ENCODE measurements at places on chromosomes 16 and 17. TPM values are rescaled to one million over a fixed set of nuclear protein-coding genes. Genes with fewer than 3 reads are reported as not detected.

Gene EPOP
- not detected for polyA plus RNA-seq

Gene PROCA1
- polyA plus RNA-seq = 0.78 TPM

Gene KRTAP4-5
- not detected for polyA plus RNA-seq

Gene SLC5A11
- not detected for polyA plus RNA-seq

Gene COG4
- polyA plus RNA-seq = 37.6 TPM

Gene CLEC16A
- polyA plus RNA-seq = 3.4 TPM

Gene MYO15B
- polyA plus RNA-seq = 0.17 TPM

Gene TBX4
- polyA plus RNA-seq = not detected

Gene KRT33A
- polyA plus RNA-seq = not detected

Gene MT1F
- polyA plus RNA-seq = 10.2 TPM

Gene SLC13A2
- polyA plus RNA-seq = not detected

Gene TPSD1
- polyA plus RNA-seq = not detected

Gene GALR2
- 1.1 TPM for polyA plus RNA-seq

Gene ALOXE3
- not detected for polyA plus RNA-seq

Gene TBC1D26
- polyA plus RNA-seq = 0.03 TPM

Gene RHBDL1
- polyA plus RNA-seq = not detected

Gene MXRA7
- polyA plus RNA-seq = 0.30 TPM

DNA sequence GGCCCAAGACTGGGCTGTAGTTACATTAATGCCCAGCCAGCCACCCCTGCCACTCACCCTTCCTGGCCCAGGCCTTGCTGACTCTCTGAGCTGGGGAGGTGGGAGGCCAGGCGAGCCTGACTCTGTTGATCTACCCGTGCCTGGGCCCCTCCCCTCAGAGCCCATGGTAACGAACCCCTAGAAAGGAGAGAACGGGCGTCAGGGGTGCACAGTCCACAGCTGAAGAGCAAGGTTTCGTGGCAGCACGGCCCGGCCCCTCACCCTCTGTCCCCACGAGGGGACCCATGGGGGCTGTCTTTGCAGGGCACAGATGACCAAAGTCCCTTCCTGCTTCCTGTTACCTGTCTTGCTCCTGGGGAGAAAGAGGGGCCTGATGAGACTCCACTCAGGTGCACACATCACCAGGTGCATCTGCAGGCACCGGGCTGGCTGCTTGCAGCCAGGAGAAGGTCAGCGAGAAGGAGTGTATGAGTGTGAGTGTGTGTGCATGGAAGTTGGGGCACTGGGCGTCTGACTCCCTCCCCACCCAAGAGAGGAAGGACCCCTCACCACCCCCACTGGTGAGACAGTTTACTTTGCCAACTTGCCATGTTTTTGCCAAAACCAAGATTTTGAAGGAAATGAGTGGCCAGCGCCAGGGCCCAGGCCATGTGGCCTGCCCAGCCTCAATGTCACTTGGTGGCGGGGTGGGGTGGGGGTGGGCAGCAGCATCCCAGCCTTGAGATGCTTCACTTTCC, 359.1 kb downstream of the SEC14L1 start:
- DNase-seq = no peak

- DNase-seq = no peak
Measured at GRCh38 chr17:78535273-78536197, 41.7 kb downstream of the DNAH17 start.

GRCh38 chr17:9127340-9127739, 106.0 kb downstream of the NTN1 start:
- no peak for DNase-seq

DNA sequence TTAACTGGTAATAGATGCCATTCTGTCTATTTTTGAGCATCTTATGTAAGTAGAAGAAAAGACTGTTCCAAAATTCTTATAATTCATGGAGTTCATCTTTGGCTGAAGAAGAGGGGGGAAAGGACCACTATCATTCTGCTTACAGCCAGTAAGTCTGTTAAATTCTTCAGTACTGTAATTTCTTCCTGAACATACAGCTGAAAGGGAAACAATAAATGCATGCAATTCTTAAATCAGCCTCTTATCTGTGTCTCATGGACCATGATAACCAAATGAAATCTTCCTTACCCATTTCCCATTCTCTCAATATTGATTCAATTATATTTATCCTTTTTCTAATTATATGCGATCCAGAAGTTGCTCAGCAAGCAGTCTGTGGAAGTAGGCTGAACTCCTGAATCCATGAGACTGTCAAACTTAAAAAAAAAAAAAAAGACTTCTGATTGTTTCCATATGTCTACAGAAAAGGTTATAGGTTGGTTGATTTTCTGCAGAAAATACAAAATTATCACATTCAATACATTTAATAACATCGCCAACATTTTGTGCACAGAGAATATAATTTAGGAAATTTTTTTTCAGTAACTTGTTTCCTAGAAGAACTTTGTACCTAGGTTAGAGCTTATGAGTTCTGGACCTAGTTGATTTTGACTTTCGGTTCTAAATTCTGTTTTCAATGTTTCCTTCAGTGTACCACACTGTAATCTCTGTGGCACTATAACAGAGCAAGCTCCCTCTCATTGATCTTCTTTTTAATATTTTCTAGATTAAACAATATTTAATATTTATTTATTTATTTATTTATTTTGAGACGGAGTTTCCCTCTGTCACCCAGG, 1.2 kb upstream of the ABCA9 start:
- no peak for DNase-seq

- no peak for DNase-seq
Measured at GRCh38 chr16:1708083-1708767, 2.2 kb downstream of the MAPK8IP3 start.

- DNase-seq = no peak
Measured at GRCh38 chr16:19781226-19781625, 63.2 kb downstream of the IQCK start.

DNA sequence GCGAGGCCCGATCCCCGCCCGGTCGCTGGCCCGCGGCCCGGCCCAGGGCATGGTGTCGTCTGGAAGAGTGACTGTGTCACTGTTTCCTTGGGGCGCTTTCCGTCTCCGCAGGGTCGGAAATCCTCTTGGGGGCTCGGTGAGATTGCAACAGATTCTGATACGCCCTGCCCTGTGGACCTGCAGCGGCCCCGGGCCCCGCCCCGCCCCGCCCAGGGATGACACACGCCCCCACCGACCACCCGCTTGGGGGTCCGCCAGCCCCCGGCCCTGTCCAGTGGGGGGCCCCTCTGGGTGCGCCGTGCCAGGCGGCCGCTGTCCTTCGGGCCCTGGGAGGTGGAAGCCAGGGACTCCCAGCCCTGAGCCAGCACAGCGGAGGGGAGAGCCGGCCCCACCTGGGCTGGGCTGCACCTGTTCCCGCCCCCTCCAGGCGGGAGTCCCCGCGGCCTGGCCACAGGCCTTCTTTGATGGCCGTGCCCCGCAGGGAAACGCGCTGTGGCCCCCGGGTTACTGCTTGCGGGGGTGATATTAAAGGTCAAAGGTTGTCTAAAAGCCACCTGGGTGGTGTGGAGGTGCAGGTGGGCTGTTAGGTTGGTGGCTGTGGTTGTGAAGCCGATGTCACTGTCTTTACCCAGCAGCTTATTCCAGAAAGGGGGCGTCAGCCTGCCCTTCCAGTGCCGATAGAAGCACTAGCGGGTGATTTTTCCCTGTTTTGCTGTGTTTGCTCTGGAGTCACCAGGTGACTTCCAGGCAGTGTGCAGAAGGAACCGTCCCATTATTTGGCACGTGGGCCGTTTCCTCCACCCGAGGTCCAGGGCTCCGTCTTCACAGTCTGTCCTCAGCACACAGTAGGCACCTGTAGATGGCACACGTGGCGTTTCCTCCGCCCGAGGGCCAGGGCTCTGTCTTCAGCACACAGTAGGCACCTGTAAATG, 752 bp downstream of the TBC1D24 start:
- peak; percentile 47 for DNase-seq

- no peak for DNase-seq
Measured at GRCh38 chr17:52035336-52035915, 123.1 kb downstream of the CA10 start.

GRCh38 chr17:12538003-12538402, 127.7 kb upstream of the MYOCD start:
- DNase-seq = no peak

DNA sequence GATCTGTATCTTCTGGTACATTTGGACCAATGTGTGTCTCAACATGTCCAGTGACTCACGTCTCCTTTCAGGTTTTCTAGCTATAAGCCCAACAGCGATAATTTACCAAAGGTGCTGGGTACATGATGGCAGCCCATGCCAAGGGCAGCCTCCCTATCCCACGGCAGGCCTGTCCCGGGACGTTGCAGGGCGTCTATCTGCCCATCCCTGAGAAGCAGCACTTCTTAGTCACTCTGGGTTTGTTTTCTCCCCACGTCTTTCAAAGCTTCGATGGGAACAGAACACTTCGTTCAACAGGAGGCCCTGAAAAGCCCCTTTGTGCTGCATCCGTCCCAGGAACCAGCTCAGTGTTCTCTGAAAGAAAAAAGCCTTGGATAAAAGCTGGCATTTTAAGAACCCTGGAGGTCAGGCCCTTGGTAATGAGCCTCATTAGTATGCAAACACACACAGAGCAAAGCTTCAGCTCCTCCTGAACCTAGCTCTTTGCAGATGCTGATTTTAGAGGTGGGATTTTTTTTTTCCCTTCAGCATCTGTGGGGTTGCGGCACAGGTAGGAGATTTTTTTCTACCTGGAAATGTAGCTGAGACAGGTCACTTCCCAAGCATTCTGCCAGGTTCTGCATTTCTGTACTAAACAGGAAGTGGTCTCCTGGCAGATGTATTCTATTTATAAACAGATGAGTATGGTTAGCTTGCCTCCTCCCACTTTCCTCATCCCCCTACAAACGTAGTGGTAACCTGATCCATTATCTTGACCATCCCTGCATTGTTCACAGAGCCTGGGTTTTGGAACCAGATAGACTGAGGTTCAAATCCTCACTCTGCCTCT, 17.5 kb upstream of the MT4 start:
- DNase-seq = no peak

- no peak for DNase-seq
Measured at GRCh38 chr16:46768809-46769208, 20.7 kb upstream of the MYLK3 start.

GRCh38 chr16:17452922-17453321, 17.8 kb downstream of the XYLT1 start:
- no peak for DNase-seq

GRCh38 chr16:53732296-53732929, 28.5 kb downstream of the FTO start:
- DNase-seq = no peak

- peak; percentile 34 for DNase-seq
Measured at GRCh38 chr16:84631886-84632285, 14.0 kb upstream of the COTL1 start.

GRCh38 chr17:32494621-32495358, 8.0 kb downstream of the CDK5R1 start:
- DNase-seq = no peak

GRCh38 chr17:79207960-79208359, 133.3 kb downstream of the ENGASE start:
- no peak for DNase-seq

- DNase-seq = no peak
Measured at GRCh38 chr16:88047462-88047861, 96.2 kb downstream of the BANP start.

GRCh38 chr17:76382803-76383545, 1.4 kb upstream of the SPHK1 start:
- DNase-seq = peak; percentile 68

DNA sequence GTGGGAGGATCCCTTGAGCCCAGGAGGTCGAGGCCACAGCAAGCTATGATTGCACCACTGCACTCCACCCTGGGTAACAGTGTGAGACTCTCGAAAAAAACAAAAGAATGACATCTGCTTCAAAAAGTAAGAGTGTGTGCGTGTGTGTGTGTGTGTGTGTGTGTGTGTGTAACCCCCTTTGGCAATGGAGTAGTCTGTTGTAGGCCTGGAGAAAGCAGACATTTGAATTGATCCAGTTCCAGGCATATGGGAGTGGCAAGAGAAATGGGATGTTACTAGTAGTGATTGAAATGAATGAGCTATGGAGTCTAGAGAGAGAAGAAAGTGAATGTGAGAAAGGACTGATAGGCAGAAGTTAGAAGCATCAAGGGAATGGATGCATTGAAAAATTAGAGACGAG, 9.9 kb downstream of the CASC3 start:
- no peak for DNase-seq

DNA sequence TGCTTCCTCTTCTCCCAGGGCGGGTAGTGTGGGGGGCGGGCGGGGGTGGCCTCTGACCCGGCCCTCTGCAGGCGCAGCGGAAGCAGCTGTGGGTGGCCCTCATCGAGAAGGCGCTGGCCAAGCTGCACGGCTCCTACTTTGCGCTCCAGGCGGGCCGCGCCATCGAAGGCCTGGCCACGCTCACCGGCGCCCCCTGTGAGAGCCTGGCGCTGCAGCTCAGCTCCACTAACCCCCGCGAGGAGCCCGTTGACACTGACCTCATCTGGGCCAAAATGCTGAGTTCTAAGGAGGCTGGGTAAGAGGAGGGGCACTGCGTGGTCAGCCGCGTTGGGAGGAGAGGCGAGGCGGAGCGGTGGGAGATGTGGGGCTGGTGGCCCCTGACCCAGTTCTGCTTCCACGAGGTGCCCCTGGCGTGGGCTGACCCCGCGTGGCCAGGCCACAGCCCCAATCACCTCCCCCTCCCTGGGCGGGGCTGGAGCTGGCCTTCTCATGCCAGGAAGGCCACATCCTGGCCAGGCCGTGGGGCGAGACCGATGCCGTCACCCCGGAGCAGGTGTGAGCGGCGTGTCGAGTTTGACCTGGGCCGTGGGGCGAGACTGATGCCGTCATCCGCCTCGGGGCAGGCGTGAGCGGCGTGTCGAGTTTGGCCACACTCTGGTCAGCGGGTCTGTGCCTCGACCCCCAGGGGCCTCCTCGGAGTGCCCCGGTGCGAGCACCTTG, 10.5 kb upstream of the PRR35 start:
- no peak for DNase-seq

GRCh38 chr17:1123921-1124715, 55.7 kb downstream of the ABR start:
- DNase-seq = no peak

GRCh38 chr17:33583518-33584417, 290.7 kb upstream of the ASIC2 start:
- DNase-seq = no peak

- no peak for DNase-seq
Measured at GRCh38 chr17:57391076-57391825, 134.9 kb downstream of the MSI2 start.

GRCh38 chr17:64615028-64615677, 47.0 kb downstream of the SMURF2 start:
- no peak for DNase-seq

DNA sequence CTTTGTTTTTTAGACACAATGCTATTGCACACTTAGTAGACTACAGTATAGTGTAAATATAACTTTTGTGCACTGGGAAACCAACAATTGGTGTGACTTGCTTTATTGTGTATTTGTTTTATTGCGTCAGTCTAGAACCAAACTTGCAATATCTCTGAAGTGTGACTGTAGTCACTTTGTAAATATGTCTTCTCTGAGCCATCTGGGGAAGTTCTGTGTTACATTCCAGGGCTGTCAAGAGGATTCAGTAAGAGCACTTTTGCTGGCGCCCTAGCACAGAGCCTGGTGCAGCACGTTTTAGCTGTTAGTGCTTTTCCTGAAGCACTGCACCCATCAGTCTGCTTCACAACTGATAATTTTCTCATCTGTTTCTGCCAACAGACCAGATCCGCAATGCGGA, 73.2 kb downstream of the NT5M start:
- DNase-seq = no peak

GRCh38 chr17:63246344-63246743, 199.8 kb downstream of the CYB561 start:
- no peak for DNase-seq
